ENCODE measurements at places on chromosomes 12 and 14. TPM values are rescaled to one million over a fixed set of nuclear protein-coding genes. Genes with fewer than 3 reads are reported as not detected.

GRCh38 chr12:114406984-114407841 is 1.3 kb upstream of the TBX5 start:
- H3K4me3 ChIP-seq: peak overlapping the region; percentile 45
- H3K36me3 ChIP-seq: no peaks in the 10 kb centered on the region
- peaks cover 18% of the 10 kb centered on the region for H3K4me1 ChIP-seq
- DNase-seq: no peak
- peak overlapping the region; percentile 95 for H3K27ac ChIP-seq

DNA sequence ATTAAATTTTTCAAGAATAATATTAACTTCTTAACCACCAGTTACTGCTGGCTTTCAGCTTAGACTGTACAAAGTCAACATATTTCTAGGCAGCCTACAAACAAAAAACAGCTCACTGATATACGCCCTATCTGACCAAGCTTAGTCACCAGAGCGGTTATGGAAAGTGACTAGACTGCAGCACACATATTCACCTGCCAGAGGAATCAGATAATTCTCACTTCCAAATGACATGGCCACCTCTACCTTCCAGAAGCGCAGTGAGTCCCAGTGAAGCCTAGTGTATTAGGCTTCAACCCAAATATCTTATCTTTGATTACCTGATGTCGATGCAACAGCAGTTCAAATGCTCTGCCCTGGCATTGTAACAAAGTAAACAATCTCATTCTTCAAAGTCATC is 8.5 kb downstream of the STXBP6 start:
- peaks cover 23% of the 10 kb centered on the region for H3K4me1 ChIP-seq
- no peaks in the 10 kb centered on the region for H3K27me3 ChIP-seq
- H3K36me3 ChIP-seq: no peaks in the 10 kb centered on the region
- H3K27ac ChIP-seq: no peak overlapping the region
- no peak for DNase-seq

DNA sequence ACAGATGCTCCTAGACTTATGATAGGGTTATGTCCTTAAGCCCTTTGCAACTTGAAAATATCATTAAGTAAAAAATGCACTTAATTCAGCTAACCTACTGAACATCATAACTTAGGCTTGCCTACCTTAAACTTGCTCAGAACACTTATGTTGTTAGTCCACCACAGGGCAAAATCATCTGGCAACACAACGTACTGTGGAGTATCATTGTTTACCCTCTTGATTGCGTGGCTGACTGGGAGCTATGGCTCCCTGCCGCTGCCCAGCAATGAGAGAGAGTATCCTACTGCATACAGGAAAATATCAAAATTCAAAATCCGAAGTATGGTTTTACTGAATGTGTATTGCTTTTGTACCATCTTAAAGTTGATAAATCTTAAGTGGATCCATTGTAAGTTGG is 105.5 kb downstream of the SOX5 start:
- no peak overlapping the region for H3K4me3 ChIP-seq
- no peaks in the 10 kb centered on the region for H3K36me3 ChIP-seq
- H3K27me3 ChIP-seq: no peaks in the 10 kb centered on the region
- no peaks in the 10 kb centered on the region for H3K4me1 ChIP-seq
- H3K27ac ChIP-seq: no peak overlapping the region

GRCh38 chr14:98262566-98262965 is 1009.4 kb downstream of the BCL11B start:
- H3K4me1 ChIP-seq: no peaks in the 10 kb centered on the region
- H3K27ac ChIP-seq: no peak overlapping the region
- no peaks in the 10 kb centered on the region for H3K27me3 ChIP-seq
- H3K4me3 ChIP-seq: no peak overlapping the region
- H3K36me3 ChIP-seq: no peaks in the 10 kb centered on the region

The KRT83 gene
- not detected for total RNA-seq

The TSPAN8 gene
- not detected for total RNA-seq

All from heart right ventricle (tissue), 16 donors.